Natural killer cell (primary cell): ENCODE measurements at places on chromosomes 5 and 9.

DNA sequence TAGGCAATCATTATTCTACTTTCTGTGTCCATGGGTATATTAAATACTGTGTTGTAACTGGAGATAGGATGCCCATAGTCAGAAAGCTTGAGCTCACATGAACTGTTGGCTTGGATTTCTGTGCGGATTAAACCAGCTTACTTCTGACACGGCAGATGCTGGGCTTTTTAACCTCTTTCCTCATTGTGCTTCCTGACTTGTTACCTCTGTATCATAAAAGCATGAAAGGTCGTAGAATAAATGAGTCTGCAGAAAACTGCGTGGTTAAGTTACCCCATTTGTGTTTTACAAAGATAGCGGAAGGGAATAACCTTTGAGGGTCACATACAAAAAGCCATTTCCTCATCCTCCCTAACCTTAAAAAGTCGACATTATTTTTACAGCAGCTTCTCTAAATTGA, 199.5 kb upstream of the DMRT1 start:
- H3K4me3 ChIP-seq = no peak overlapping the region
- no peak overlapping the region for H3K27ac ChIP-seq
- no peaks in the 10 kb centered on the region for H3K4me1 ChIP-seq
- no peaks in the 10 kb centered on the region for H3K36me3 ChIP-seq
- no peaks in the 10 kb centered on the region for H3K27me3 ChIP-seq

GRCh38 chr9:114972510-114973136, 42.2 kb upstream of the TNFSF8 start:
- H3K4me1 ChIP-seq = no peaks in the 10 kb centered on the region
- H3K36me3 ChIP-seq = no peaks in the 10 kb centered on the region
- H3K27me3 ChIP-seq = no peaks in the 10 kb centered on the region
- H3K4me3 ChIP-seq = no peak overlapping the region

- DNase-seq = no peak
- H3K27me3 ChIP-seq = no peaks in the 10 kb centered on the region
- H3K4me1 ChIP-seq = no peaks in the 10 kb centered on the region
These were observed 231.3 kb downstream of the ENC1 start for GRCh38 chr5:74409166-74409706.

DNA sequence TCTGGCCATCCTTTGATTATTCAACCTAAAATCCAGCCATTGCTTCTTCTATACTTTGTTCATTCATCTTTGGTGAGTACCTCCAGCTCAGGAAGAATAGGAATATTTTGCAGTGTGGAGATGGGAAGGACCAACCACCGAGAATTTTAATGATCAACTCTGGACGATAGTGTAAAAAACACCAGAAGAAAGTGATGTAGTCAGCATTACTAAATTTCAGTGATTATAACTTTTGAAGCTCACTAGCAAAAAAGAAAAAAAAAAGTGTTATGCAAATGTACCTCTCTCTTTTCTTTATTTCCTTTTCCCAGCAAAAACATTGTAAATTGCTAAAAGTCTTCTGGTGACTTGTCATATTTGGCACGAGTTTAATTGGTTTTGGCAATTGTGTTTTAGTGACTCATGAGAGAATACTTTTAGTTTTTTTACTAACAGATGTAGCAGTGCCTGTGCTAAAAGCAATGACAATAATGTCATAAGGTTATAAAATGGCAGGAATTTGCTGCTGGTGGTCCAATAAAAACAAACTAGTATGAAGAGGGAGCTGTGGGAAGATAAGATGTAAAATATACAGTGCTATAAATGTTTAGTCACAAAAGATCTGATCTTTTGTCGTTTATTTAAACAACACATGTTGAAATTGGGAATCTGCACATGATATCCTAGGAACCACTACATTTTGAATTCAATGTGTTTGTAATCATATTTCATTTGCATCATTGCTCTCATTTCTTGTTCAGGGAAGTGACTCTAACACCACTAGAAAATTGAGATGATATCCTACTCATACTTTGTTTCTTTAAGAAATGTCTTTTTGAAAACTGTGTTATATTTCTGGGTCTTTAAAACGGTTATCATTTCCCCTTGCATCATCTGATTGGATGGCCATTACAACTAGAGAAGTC, 81.3 kb upstream of the ERCC6L2 start:
- no peak overlapping the region for H3K4me3 ChIP-seq
- H3K36me3 ChIP-seq = no peaks in the 10 kb centered on the region
- no peak overlapping the region for H3K27ac ChIP-seq
- no peaks in the 10 kb centered on the region for H3K4me1 ChIP-seq

- H3K36me3 ChIP-seq = no peaks in the 10 kb centered on the region
- H3K4me1 ChIP-seq = no peaks in the 10 kb centered on the region
- H3K27ac ChIP-seq = no peak overlapping the region
- H3K4me3 ChIP-seq = no peak overlapping the region
- no peak for DNase-seq
These were observed 562.8 kb downstream of the PTPRD start for GRCh38 chr9:10050016-10050415.

DNA sequence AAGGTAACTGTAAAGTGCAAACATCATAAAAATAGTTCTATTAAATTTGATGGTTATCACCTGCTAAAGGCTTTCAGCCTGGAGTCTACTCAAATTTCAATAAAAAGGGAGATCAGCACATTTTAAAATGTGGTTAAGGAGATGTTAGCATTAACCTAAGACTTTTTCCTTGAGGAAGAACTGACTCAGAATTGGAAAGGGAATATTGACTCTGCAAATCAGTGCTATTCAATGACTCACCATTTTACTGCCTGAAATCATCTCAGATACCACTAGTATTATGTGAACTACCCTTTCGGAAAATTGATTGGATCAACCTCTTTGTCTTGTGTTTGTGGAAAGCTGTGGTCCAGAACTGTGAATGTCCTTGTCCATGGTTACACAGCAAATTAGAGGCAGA, 113.3 kb downstream of the ADRB2 start:
- no peaks in the 10 kb centered on the region for H3K4me1 ChIP-seq
- H3K36me3 ChIP-seq = no peaks in the 10 kb centered on the region
- H3K27ac ChIP-seq = no peak overlapping the region
- H3K4me3 ChIP-seq = no peak overlapping the region
- no peak for DNase-seq

DNA sequence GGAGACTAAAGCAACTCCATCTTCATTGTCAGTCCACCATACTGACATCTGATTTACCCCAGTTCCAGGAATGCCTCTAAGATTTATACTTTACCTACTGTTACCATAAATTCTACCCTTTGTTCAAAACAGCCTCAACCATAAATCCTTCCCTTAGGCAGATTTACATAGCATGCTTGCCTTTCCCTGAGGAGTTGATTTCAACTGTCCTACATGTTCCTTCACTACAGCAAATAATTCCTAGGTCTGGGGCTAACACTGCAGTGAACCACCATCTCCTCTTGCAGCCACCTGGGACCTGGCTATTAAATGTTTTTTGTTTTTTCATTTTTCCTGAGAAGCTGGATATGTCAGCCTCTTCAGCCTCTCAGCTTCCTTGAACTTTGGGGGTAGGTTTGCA, 166.9 kb upstream of the PDE4D start:
- H3K27me3 ChIP-seq = no peaks in the 10 kb centered on the region
- H3K4me3 ChIP-seq = no peak overlapping the region
- no peak for DNase-seq

DNA sequence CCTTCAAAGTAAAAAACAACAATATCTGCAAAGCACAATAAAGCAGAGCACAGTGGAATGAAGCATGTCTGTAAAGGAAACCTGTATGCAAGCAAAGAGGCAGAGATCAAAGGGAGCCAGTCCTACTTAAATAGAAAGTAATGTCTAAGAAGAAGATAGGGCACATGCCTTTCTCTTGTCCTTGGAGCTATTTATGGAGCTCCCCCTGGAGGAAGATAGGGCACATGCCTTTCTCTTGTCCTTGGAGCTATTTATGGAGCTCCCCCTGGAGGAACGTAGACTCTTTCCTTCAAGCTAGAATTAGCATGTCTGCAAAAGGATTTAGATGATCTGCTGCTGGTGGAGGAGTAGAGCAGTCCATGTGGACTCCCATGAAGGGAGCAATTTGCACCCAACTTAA, 168.1 kb upstream of the RASEF start:
- H3K4me1 ChIP-seq = no peaks in the 10 kb centered on the region
- H3K27ac ChIP-seq = no peak overlapping the region
- H3K4me3 ChIP-seq = no peak overlapping the region
- no peak for DNase-seq
- no peaks in the 10 kb centered on the region for H3K27me3 ChIP-seq
- no peaks in the 10 kb centered on the region for H3K36me3 ChIP-seq

DNA sequence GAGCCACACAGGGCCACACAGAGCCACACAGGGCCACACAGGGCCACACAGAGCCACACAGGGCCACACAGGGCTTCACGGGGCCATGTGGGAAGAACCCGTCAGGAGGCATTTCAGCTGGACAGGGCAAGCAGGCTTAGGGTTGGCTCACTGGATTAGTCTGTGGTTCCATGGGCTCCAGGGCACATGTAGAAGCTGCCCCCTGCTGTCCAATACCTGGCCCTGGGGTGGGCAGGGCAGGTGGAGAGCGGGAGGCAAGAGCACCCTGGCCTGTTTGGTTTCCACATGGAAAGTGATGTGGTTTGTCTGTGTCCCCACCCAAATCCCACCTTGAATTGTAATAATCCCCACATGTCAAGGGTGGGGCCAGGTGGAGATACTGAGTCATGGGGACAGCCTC, 16.4 kb upstream of the LPCAT1 start:
- no peak overlapping the region for H3K4me3 ChIP-seq
- H3K27ac ChIP-seq = peak overlapping the region; percentile 68
- no peaks in the 10 kb centered on the region for H3K27me3 ChIP-seq
- H3K36me3 ChIP-seq = no peaks in the 10 kb centered on the region
- DNase-seq = peak; percentile 57
- H3K4me1 ChIP-seq = peaks cover 39% of the 10 kb centered on the region

- no peaks in the 10 kb centered on the region for H3K36me3 ChIP-seq
- no peak for DNase-seq
- H3K4me1 ChIP-seq = no peaks in the 10 kb centered on the region
- no peak overlapping the region for H3K27ac ChIP-seq
- no peak overlapping the region for H3K4me3 ChIP-seq
These were observed 138.6 kb downstream of the TRIO start for GRCh38 chr5:14281746-14282181.

DNA sequence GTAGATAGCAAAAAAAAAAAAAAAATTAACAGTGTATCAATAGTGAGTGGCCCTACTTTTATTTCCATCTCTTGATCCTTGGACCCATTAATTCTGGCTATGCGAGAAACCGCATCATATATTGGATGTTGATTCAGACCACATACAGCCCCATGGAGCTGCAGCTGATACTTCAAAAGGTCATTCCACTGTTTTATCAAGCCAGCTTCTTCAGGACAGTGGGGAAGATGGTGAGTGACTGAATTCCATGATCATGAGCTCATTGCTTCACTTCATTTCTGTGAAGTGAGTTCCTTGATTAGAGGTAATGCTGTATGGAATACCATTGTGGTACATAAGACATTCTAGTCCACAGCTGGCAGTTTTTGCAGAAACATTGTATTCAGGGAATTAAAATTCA, 222.9 kb upstream of the MEF2C start:
- no peaks in the 10 kb centered on the region for H3K36me3 ChIP-seq
- H3K4me3 ChIP-seq = no peak overlapping the region
- H3K27ac ChIP-seq = no peak overlapping the region
- no peaks in the 10 kb centered on the region for H3K4me1 ChIP-seq
- H3K27me3 ChIP-seq = no peaks in the 10 kb centered on the region
- no peak for DNase-seq

GRCh38 chr9:124617477-124618141, 110.4 kb upstream of the NR5A1 start:
- H3K36me3 ChIP-seq = no peaks in the 10 kb centered on the region
- H3K4me1 ChIP-seq = peaks cover 31% of the 10 kb centered on the region
- peak; percentile 77 for DNase-seq
- H3K4me3 ChIP-seq = no peak overlapping the region
- no peak overlapping the region for H3K27ac ChIP-seq

- H3K27me3 ChIP-seq = peaks cover 9% of the 10 kb centered on the region
- H3K27ac ChIP-seq = no peak overlapping the region
- no peak for DNase-seq
- H3K4me1 ChIP-seq = peaks cover 50% of the 10 kb centered on the region
These were observed 2.1 kb downstream of the FGD3 start for GRCh38 chr9:92949266-92949982.

- H3K36me3 ChIP-seq = no peaks in the 10 kb centered on the region
- H3K4me3 ChIP-seq = no peak overlapping the region
- no peaks in the 10 kb centered on the region for H3K4me1 ChIP-seq
These were observed 300 bp upstream of the SVEP1 start for GRCh38 chr9:110579862-110580219.

DNA sequence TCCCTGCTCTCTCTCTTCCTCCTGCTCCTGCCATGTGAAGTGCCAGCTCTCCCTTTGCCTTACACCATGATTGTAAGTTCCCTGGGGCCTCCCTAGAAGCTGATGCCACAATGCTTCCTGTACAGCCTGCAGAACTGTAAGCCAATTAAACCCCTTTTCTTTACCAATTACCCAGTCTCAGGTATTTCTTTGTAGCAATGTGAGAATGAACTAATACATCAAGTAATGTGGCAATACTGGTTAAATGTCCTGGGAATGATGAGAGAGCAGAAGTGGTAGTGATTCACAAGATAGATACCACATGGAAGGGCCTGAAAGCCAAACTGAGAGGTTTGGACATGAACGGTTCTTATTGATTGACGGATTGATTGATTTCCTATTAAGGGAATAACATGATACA, 62.6 kb upstream of the IL12B start:
- no peaks in the 10 kb centered on the region for H3K4me1 ChIP-seq
- no peak overlapping the region for H3K27ac ChIP-seq
- no peak for DNase-seq
- H3K27me3 ChIP-seq = no peaks in the 10 kb centered on the region
- no peak overlapping the region for H3K4me3 ChIP-seq
- no peaks in the 10 kb centered on the region for H3K36me3 ChIP-seq

DNA sequence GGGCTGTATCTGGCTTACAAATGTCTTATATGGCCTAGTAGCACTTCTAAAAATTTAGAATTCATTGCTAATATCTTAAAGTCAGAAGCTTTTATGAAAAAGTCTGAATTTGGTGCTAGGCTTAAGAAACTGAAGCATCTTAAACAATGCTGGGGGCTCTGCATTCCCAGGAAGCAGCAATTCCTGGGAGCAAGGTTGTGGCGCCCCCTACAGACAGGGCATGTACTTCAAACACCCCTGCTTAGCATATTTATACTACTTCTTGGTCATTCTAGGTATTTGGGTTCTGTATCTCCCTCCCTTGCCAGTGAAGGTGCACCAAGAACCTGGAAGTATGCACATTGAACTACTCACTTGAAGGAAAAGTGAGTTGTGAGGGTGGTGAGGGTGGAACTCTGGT, 64.6 kb upstream of the GRIA1 start:
- no peak for DNase-seq
- H3K4me1 ChIP-seq = no peaks in the 10 kb centered on the region
- no peak overlapping the region for H3K27ac ChIP-seq
- H3K4me3 ChIP-seq = no peak overlapping the region
- no peaks in the 10 kb centered on the region for H3K36me3 ChIP-seq
